ENCODE measurements at places on chromosomes 2 and 18. TPM values are rescaled to one million over a fixed set of nuclear protein-coding genes. Genes with fewer than 3 reads are reported as not detected.

- DNase-seq: no peak
Observed at GRCh38 chr2:196533772-196534397, 105.6 kb upstream of the CCDC150 start.

DNA sequence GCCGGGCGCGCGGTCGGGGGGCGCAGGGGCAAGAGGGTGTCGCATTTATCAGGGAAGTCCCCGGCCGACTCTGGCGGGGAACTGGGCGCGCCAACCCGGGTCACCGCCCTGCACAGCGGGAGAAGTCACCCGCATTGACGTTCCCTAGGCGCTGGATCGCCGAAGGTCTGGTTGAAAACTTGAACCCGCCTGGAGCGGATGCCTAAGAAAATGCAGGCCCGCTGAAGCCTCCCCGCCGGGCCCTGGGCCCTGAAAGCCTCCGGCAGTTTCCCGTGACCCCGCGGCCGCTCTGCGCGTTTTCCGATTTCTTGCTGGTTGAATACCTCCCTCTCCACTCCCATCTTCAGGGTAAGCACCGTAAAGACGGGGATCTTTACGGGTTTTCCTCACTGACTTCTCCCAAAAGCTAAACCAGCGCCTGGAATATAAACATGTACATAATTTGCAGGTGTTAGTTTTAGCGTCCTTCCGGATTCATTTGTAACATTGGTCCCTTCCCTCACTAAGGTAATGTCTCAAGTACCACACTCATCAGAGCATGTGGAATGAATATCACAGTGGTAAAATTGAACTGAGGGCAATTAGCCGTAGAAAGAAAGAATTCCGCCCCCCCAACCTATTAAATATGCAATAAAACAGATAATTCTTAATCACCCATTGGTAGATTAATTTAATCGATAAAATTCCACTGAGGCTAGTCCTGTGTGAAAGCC lies 675 bp upstream of the SPIRE1 start:
- peak; percentile 71 for DNase-seq

PRKAG3 gene
- total RNA-seq: not detected

- DNase-seq: no peak
Observed at GRCh38 chr2:194020155-194020554, 1636.9 kb upstream of the SLC39A10 start.

DNA sequence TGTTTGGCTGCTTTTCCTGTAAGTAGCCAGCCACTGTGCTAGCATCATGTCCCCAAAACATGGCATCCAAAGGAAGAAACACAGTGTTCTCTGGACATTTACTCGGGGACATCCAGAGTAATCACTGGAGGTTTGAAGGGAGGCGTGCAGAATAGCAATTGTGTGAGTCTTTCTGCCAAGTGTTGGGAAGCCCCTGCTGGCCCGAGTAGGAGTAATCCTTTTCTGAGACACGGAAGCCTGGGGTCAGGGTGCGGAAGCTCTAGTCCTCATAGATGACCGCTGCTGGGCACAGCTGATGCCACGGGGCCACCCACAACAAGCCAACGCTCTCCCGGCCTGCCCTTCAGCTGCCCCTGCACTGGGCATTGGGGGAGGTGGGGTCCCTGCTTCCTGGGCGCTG lies 24.8 kb upstream of the HDAC4 start:
- no peak for DNase-seq

DNA sequence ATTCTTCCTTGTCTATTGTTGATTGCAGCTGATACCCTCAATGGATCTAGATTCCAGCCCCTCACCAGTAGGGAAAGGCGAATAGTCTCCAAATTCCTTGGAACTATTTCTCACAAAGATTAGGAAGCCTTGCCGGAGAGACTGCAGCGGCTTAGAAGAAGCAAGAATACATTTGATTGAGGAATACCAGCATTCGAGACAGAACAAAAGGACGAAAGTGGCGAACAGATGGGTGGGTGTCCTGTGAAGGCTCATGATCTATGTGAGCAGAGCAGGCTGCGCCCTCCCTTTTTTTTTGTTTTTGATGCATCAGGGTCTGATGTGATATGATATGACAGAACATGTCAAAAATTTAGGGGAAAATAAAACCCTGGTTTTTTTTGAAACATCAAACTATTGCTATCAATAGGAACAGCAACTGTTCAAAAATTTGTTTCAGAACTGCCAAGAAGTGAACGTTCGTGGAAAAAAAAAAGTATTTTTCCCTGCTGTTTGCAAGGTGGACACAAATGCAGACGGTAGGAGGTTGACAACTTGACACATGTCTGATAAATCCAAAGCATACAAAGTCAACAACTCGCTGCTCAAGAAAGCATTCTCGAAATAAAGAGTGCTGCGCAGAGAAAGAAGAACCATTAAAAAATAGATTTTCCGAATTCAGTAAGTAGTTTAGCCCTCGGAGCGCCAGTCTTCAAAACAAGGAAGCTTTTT lies 49.1 kb downstream of the PTGR3 start:
- DNase-seq: no peak

VRK2 gene
- 23.8 TPM for total RNA-seq

DNA sequence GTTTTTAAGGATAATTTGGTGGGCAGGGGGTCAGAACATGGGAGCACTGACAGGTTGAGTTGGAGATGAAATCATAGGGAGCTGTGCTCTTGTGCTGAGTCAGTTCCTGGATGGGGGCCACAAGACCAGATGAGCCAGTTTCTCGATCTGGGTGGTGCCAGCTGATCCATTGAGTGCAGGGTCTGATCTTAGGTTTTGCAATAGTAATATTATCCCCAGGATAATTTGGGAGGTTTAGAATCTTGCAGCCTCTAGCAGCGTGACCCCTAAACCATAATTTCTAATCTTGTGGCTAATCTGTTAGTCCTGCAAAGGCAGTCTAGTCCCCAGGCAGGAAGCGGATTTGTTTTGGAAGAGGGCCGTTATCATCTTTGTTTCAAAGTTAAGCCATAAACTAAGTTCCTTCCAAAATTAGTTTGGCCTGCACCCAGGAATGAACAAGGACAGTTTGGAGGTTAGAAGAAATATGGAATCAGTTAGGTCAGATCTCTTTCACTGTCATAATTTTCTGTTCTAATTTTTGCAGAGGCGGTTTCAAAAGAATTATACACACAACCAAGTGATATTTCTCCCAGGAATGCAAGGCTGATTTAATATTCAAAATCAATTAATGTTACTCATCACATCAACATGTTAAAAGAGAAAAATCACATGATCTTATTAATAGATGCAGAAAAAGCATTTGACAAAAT lies 23.0 kb downstream of the DBI start:
- no peak for DNase-seq

All from H9 (cell line).